ENCODE measurements at places on chromosomes 4 and X.

DNA sequence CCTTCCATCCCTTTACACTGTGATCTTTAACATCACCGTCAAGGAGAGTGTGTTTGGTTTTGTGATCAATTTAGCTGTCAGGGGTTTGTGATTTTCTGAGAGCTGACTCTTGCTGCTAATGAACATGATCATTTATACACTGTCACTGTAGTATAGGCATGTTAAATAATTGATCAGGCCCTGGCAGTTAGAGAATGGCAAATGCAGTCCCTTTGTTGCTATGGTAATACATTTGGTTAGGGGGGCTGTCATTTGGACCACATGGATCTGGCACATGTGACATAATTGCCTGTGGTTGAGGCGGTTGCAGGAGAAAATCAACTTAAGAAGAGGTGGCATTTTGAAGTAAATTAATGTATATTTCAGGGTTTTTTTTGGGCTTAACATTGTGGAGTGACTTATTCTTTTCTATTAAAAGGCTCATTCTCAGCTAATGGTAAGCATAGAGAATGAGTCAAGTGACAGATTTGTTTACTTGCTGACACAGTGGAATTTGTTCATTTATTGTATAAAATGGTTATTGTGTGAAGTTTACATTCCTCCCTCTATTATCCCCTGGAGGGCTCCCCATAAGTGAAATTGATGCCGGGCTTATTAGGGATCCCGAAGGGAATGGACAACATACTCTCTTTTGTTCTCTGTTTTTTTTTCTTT lies 114.0 kb downstream of the FHIP1A start:
- no peak for DNase-seq

- DNase-seq, result no peak
These were observed 225.4 kb downstream of the CPE start for GRCh38 chr4:165604181-165604580.

DNA sequence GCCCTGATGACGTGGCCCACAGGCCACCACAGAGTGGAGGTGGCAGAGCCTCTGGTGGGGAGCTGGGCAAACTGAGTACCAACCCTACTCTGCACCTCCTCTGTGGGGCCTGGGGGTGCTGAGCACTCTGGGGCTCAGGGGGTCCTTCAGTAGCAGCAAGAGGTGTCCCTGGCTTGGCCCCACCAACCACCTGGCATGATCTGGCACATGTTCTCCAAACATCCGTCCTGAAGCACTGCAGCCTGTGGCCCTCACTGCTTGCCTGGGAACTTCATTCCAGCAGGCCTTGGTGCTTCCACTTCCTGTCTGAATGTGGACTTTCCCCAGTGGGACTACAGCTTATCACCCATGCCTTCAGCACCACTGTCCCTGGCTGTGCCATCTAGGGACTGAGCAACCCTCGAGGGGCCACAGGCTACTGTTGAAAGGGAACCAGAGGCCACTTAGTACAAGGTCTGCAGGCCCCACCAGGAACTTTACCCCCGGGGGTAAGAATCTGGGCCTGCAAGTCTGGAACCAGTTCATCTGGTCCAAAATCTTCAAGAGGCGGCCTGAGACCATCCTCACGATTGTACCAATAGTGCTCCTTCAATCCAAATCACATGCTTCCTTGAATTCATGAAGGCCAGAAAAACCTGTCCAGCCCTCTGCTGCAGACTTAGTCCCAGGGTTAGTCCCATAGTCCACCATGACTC lies 13.2 kb downstream of the TNIP2 start:
- DNase-seq, result no peak

GRCh38 chr4:83558680-83559079 lies 22.8 kb downstream of the GPAT3 start:
- DNase-seq, result no peak

DNA sequence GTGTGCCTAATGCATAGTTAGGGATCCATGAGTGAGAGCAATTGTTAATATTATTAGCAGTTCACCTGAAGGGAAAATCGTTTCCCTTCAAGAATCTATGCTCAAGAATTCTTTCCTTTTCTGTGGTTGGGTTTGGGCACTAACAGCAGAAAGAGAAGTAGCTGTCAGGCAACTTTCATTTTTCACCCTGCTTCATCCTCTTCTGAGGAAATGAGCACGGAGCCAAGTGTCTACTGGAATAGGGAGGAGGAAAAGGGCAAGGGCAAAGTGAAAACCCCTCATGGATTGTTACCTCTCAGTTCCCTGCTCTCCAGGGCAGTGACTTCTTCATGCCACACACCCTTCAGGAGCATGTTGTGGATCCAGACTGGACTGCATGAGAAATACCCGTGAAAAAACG lies 2.6 kb upstream of the HPGDS start:
- DNase-seq, result no peak

GRCh38 chrX:38138157-38138891 lies 82.3 kb downstream of the SRPX start:
- DNase-seq, result no peak

GRCh38 chrX:15911734-15912550 lies 57.3 kb upstream of the AP1S2 start:
- DNase-seq, result no peak

DNA sequence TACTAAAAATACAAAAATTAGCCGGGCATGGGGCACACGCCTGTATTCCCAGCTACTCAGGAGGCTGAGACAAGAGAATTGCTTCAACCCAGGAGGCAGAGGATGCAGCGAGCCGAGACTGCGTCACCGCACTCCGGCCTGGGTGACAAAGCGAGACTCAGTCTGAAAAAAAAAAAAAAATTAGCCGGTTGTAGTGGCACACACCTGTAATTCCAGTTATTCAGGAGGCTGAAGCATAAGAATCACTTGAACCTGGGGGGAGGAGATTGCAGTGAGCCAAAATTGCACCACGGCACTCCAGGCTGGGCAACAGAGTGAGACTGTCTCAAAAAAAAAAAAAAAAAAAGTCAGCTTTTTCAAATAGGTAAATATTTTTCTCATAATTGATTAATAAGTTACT lies 71.9 kb downstream of the WDFY3 start:
- no peak for DNase-seq

DNA sequence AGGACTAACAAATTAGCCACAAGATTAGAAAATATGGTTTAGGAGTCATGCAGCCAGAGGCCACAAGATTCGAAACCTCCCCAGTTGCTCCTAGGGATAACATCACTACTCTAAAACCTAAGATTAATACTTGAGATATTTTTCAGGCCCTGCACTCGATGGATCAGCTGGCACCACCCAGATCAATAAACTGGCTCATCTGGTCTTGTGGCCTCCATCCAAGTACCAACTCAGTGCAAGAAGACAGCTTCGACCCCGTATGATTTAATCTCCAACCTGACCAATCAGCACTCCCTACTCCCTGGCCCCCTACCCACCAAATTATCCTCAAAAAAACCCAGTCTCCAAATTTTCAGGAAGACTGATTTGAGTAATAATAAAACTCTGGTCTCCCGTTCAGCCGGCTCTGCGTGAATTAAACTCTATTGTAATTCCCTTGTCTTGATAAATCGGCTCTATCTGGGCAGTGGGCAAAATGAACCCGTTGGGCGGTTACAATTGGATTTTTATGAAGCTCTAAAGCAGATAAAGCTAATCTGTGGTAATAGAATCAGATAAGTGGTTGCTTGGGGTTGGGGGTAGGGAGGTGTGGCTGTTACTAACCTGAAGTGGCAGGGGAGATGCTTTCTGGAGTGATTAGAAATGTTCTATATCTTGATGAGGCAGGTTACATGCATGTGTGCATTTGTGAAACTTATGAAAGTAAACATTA lies 91.8 kb upstream of the ATXN3L start:
- no peak for DNase-seq

DNA sequence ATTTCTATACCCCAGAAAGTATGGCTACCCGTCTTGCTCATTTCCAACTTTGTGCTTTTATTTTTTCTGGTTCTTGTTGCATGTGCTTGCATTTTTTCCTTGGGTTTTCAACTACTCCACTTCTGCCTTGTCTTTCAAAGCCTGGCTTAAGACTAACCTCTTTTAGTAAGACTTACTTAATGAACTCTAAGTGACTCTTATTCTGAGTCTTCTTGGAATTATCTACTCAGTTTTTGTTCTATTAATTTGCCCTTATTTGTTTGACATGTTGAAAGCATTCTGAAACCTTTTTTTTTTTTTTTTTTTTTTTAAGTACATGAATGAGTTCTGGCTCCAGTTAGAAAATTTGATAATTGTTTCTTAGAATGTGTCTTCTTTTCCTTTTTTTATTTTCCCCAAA lies 74.8 kb downstream of the SLIT2 start:
- DNase-seq, result no peak

GRCh38 chrX:112058766-112059165 lies 23.8 kb downstream of the TRPC5 start:
- no peak for DNase-seq

Data from stimulated activated CD4-positive, alpha-beta T cell treated with anti-CD3 and anti-CD28 coated beads, Interleukin-1b, Interleukin-23, amount 100 ng/mL, for 1 hour (primary cell).